ENCODE measurements at places on chromosomes 1 and 21.
A peak's percentile ranks its signal among the peaks of the same experiment; 100 is the strongest.

DNA sequence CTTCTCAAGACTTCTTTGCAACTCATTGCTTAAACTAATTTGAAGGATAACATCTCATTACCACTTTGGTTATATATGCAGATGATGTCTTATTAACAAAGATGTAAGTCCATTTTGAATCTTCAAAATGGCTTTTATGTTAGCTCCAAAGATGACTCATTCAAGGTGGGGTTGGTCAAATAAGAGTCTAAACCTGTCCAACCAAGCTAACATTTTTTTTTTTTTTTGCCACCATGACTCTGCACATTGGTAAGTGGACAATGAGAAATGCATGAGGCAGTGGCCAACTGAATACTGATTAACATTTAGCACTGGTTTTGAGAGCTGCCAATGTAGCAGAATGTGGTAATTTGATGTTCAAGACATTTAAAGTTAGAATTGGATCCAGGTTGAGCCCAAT lies 278 bp upstream of the KRTAP27-1 start:
- no peak for DNase-seq

GRCh38 chr1:4319496-4319895 lies 334.9 kb upstream of the AJAP1 start:
- DNase-seq: no peak

DNA sequence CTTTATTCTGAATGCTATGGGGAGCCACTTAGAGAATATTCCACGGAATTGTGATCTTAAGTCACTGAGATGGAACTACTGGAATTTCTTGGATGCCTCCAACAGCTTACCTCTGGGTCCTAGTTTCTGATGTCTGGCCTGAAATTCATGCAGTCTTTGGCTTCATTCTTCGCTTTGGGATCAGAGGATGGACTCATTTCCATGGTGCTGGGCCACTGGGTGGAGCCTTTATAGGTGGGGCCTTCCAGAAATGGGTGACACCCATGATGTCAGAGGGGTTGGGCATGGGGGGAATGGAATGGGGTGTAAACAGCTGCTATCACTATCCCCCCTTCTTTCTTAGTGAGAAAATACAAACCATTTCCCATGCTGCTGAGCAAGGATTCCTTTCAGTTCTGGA lies 73.7 kb upstream of the FGGY start:
- no peak for DNase-seq

DNA sequence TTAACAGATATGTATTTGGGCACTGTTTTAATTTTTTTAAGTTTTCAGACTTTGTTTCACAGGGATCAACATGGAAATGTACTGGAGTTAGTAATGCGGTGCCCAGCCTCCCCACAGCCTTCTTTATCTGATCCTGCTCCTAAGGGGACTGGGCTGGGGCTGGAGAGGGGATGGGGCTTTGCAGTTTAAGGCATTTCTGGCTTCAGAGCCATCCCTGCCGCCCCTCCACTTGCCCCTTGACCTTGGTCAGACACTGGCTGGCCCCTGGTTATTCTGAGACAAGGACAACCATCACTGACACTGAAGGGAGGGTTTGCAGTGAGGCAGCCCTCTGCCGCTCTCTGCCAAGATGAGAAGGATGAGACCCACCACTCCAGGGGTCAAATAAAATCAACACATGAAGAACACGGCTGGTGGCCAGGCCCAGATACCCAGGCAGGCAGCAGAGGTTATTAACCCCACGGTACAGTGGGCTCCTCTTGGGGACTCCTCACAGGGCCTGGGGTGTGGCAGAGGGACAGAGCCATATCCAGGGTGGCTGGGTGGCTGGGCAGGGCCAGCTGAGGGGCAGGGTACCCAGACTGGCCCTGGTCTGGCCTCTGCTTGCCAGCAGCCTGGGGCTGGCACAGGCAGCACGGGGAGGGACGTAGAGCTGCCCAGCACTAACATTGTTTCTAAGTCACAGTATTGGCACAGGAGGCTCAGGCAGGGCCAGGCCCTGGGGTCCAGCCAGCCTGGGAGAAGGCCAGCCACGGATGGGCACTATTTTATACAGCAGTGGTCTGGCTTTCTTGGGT lies 7.2 kb upstream of the UBE2U start:
- DNase-seq: no peak

GRCh38 chr1:7383671-7384520 lies 387.2 kb upstream of the VAMP3 start:
- no peak for DNase-seq

GRCh38 chr1:107933736-107934135 lies 31.2 kb downstream of the VAV3 start:
- no peak for DNase-seq

- DNase-seq: no peak
These were observed 11.0 kb upstream of the FCGR2A start for GRCh38 chr1:161494091-161494735.

GRCh38 chr1:24742090-24742938 lies 2.9 kb upstream of the CLIC4 start:
- DNase-seq: no peak

DNA sequence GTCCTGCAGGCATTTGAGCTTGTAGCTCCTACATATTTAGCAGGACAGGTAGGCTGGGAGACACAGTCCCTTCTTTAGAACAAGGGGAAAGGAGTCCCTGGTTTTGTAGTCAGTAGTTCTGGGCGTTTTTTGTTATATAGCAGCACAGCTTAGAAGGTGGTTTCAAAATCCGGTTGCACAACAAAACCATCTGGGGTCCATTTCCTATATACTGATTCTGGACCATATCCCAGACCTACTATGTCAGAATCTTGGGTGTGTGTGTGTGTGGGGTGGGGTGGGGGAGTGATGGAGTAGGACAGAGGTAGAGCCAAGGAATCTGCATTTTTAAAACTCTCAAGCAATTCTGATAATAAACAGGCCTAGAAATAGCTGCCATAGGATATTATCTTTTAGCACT lies 21.6 kb downstream of the METTL13 start:
- DNase-seq: no peak

DNA sequence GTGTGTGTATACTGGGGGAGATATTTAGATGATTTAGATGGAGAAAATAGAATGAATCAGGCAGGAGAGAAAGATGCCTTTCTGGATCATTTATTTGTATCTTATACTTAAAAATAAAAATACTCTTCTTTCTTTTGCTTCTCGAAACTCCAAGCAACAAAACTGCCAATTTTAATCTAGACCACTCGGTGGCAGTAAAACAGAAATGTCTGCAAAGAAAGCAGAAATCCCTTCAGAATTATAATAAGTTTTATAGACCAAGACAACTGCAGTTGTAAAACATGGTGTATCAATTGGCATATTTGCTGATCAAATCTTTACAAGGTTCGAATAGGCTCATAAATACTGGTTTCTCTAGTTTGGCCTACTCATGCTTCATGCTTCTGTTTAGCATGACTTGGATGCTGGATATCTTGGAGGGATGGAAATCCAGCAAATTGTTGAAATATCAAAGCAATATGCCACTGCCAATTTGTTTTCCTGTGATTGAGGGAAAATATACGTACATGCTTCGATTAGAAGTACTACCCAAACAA lies 15.1 kb upstream of the C1orf87 start:
- DNase-seq: no peak

GRCh38 chr1:29625084-29625420 lies 388.7 kb downstream of the PTPRU start:
- no peak for DNase-seq

DNA sequence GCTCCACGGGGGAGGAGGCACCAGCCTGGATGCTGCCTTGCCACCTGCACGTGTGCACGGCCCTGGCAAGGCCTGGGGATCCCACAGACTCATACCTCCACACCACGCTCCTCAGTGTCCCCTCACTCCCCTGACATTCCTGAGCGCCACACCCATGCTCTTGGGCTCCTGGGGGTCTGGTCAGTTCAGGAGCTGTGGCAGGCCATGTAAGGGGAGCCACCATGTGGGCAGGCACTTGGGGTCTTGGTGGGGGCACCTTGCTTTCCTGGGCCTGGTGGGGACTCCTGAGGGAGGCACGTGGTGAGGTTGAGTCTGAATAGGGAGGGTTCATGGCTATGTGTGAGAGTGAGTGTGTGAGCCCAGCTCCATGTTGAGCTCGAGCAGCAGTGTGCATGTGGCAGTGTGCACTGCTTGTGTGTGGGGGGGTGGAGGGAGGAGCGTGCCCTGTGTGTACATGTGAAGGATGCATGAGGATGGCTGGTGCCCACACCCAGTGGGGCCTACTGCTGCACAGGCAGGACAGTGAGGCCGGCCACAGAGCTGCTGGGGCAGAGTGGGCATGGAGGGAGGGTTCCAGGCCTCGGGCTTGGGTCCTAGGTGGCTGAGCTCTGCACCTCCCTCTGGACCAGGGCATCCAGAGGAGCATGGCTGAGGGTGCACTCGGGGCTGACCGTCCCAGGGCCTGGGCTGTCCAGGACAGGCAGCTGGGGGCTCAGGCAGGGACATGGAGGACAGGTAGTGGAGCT lies 1.6 kb downstream of the GJC2 start:
- DNase-seq: peak; percentile 53

- no peak for DNase-seq
These were observed 1.7 kb upstream of the SPRR2B start for GRCh38 chr1:153072806-153073726.

- peak; percentile 10 for DNase-seq
These were observed 109.8 kb downstream of the PATJ start for GRCh38 chr1:61851849-61852669.

DNA sequence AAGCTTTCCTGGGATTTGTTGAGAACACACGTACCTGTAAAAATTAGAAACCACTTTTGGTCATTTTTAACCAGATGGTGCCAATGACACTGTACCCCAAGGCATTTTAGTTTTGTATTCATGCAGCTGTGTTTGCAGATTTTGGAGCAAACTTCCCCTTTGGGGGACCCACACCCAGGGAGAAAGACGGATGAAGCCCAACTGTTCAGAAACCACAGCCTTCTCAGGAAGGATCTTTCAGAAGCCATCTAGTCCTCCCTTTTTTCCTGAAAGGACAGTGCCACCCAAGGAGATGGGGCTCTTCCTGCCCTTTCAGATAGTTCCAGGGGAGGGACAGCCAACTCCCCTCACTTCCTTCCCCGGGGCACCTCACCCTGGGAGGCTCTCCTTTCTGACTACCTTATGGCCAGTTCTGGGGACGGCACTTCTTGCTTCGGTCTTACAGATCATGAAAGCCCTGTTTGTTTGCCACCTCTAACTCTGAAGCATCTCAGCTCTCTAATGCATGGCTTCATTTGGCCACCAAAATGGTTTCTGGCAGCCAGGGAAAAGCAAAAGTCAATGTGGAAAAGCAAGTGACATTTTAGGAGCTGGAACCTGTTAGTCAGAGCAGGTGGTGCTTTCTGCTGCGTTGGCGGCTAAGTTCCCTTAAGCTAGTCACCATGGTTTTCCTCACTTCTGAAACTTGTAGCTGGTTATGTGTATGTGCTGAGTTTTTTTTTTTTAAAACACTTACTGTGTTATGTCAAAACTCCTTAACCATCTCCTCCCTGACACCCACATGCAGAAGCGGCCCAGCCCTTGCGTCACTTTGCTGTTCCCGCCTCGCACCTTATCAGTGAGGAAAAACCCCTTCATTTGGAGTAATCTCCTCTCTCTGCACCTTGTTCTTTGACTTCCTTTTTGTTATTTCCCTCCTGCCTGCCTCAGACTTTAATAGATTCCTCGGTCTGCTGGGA lies 10.1 kb downstream of the TMCC2 start:
- DNase-seq: peak; percentile 37

- DNase-seq: no peak
These were observed 74.2 kb downstream of the SIM2 start for GRCh38 chr21:36773117-36773516.

GRCh38 chr1:100868364-100868995 lies 26.2 kb downstream of the EXTL2 start:
- DNase-seq: no peak

DNA sequence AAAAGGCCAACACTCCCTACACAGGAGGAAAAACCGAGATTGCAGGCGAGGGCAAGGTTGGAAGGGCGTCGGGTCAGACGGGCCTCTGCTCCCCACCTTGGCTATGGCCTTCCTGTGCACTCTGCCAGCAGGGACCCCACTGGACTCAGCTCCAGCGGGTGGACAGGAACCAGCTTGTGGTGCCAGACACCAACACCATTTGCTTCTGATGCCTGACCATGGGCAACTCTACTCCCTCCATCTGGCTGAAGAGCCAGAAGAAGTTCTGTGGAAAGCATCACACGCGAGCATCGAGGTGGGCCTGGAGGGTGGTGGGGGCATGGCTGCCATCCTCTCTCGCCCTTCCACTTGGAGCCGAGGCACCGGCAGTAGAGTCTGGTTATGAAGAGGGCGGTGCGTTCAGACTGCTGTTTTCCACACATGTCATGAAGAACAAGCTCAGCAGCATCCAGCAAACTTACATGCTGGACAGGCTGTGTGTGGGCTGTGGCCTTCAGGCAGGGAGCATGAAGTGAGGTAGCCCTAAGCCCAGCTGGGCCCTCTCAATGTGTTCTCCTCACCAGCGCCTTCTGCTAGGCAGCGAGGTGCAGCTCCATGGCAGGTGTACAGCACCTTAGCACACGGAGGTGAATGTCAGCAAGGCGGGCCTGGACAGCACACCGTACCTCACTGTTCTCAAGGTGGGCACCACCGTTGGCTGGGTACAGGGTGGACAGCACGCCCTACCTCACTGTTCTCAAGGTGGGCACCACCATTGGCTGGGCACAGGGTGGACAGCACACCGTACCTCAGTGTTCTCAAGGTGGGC lies 15.6 kb upstream of the ZNF669 start:
- no peak for DNase-seq

DNA sequence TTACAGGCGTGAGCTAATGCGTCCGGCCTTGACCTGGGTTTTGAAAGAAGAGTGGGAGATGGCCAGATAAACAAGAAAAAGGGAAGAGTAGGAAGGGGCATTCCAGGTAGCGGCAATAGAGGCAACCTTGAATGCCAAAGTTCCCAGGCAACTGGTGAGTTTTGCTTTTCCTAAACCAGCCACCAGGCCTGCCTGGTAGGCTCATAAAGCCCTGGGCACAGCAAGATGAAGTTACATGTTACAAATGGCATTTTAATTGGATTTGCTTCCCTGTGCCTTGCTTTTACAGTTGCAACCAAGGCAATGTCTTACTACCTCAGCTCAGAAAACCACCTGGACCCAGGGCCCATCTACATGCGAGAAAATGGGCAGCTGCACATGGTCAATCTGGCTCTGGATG lies 5.5 kb downstream of the LRRC42 start:
- DNase-seq: no peak

DNA sequence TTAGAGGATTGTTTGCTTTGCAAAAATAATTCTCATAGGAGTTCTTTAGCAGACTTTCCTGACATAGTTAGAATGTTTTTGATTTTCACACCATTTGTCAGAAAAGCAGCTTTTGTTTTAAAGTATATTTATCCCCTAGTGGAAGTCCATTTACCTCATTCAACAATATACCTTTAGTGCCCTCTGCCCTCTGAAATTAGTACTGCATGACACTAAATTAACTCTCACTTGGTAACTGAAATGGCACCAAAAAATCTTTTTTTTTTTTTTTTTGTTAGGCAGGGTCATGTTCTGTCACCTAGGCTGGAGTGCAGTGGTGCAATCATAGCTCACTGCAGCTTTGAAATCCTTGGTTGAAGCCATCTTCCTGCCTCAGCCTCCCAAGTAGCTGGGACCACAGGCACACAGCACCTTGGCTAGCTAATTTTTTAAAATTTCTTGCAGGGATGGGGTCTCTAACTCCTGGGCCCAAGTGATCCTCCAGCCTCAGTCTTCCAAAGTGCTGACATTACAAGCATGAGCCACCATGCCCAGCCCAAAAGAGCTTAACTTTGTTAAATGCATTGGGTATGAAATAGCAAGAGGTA lies 13.6 kb downstream of the LRRC42 start:
- DNase-seq: peak; percentile 62

Data from H7 (cell line).